ENCODE measurements at places on chromosomes 1 and 21.

GRCh38 chr1:203122159-203122558 lies 5.4 kb upstream of the ADORA1 start:
- DNase-seq: no peak

- DNase-seq: no peak
Observed at GRCh38 chr1:231232870-231233734, 7.9 kb upstream of the GNPAT start.

DNA sequence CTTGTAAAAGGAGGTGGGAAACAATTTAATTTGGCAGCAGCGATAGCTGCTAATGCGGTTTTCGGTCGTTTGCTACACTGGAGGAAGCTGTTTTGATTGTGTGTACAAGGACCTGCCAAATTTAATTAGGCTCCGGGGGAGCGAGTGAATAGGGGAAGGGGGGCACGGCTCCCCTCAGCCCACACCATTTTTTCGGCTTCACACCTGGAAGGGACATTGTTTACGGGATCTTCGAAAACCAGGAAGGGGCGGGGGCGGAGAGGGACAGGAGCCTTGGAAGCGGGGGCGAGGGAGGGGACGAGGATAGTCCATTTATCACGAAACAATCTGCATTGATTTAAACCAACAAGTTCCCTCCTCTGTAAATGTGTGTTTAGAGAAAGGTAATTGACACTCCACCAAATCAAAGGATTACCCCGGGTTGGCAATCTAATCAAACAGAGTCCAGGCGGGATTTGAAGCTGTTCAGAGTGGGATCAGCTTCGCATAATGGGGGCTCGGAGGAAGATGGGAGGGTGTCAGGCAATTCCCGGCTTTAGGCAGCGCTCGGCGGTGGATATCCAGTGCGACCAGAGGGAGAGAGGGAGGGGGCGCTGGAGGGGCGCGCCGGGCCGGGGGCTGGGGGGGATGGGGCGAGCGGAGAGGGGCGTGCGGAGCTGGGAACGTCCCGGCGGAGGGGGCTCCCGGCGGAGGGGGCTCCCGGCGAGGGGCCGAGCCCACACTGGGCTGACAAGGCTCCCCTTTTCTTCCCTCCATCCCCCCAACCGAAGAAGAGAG lies 9.8 kb downstream of the PAX7 start:
- DNase-seq: no peak

DNA sequence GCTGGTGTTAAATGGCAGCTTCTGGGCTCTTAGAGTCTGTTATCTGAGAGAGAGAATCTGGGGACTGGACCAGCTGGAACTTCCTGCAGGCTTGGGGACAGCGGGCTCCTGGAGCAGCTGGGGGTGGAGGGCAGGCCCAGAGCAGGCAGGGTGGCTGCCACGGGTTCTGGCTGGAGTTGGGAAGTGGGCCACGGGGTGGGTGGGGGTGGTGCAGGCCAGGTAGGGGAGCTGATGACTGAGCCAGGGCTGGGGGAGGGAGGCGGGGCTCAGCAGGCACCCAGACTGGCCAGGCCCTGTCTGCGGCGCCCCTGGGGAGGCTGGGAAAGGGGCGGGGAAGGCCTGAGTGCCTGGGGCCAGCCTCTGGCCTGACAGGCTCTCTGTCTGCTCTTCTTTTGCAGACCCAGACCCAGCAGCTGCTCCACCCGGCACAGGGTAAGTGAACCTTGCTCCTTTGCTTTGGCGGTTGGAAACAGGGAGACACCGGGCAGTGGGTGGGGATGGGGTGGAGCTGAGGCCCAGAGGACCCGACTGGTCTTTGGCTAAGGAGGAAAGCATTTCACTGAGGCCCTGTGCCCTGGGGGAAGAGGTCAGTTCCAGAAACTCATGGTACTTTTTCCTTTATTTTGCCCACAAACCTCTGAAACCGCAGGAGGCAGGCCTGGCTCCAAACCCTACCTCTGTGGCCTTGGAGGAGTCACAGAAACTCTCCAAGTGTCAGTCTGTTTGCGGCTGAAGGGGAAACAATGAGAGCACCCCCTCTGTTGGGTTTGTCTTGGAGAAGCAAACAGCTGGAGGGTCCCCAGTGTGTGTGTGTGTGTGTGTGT lies 48.8 kb downstream of the ARHGEF10L start:
- peak; percentile 77 for DNase-seq

DNA sequence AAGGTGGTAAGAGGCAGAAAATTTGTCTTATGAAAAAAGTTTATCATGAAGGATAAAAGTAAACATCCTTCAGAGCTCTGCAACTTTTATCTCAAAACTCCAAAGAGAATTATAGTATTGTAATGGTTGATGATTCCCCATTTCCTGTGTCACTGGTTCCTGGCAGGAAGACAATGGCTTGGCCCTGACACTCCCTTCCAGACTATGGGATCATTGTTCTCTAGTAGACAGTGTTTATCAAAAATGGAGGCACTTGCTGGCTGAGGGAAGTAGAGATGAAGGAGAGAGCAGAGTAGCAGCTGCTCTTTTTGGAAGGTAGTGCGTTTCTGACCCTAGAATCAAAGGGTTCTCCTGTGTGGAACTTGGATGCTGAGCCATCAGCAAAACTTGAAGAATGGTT lies 145.9 kb upstream of the ATP1B1 start:
- DNase-seq: no peak

DNA sequence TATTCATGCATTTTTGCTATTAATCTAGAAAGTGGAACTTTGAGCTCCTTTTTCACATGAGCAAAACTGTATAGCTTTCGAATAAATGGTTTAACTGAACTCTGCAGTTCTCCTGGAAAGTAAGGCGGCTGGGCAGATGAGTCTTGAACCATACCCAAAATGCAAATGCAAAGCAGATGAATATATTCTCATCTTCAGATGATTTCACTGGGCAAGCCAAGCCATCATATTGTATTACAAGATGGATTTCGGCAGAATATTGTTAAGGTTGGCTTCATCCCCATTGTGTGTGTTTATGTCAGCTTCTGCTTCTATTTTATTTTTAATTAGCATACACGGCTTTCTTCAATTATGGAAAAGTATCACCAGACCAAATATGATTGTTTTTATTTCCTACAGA lies 209.6 kb downstream of the GREM2 start:
- DNase-seq: no peak

DNA sequence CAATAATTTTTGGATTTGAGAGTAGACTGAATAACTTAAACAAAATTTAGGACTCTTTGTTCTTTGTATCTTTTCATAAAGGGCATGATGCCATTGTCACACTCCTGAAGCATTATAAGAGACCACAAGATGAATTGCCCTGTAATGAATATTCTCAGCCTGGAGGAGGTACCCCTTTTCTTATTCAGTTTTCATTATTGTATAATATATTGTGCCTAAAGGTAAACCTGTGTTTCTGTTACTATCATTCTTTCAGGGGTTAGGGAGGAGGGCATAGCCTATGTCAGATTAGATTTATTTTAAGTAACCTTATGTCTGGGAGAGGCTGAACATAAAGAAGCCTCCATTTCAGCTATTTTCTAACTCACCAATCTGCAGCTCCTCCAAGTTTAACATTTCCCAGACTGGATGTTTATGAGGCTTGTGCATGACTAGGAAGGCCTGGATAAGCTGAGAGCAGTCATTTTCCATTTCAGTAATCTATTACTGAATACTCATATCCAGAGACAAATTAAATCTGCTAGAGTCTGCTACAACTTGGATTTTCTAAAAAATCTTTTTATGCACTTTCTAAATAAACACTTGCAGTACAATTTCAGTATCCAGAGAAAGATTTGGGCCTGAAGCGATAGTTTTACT lies 132.1 kb downstream of the TNNI3K start:
- no peak for DNase-seq

DNA sequence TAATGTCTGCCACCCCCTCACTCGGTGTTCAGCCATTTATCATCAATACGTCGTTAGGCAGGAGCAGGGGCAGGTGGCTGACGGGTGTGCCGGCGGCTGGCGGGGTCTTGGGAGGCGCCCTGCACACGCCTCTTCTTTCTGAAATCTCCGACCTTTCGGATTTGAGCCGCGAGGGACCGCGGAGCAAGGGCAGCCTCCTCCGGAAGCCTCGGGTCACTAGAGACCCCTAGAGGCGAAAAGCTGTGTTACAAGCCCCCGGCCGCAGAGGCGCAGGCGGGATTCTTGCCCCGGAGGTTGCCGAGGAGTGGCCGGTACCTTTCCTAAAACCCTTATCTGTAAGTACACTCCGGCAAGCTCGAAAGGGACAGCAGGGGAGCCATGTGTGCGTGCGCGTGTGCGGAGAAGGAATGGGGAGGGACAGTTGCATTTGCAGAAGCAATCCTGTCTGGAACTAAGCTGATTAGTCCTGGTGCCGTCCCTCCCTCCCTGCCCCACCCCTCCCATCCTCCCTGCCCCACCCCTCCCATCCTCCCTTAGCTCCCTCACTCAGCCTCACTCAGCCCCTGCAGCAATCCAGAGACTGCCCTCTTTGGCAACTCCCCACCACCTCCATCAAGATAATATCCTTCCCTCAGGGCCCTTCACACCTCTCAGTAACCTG lies 11.0 kb downstream of the BRINP2 start:
- peak; percentile 85 for DNase-seq

GRCh38 chr1:25985171-25985570 lies 12.7 kb downstream of the PAFAH2 start:
- DNase-seq: no peak

GRCh38 chr1:100342348-100342747 lies 10.0 kb upstream of the CDC14A start:
- no peak for DNase-seq

DNA sequence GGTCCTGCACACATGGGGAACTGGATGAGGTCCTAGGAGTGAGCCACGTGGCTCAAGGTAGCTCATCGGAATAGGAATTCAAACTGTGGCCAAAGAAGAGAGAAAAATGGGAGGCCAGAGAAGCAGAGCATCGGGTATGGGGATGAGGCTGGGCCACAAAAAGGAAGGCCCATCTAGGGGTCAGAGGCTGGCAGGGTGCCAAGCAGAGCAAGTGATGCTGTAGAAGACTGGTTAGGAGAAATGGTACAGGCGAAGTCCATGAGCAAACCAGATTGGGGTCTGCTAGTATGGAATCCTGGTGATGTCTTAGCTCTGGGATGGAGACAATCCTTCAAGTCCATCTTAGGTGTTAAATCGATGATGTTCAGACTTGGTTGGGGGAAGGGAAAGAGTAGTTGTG lies 68.0 kb downstream of the TEX35 start:
- DNase-seq: no peak

DNA sequence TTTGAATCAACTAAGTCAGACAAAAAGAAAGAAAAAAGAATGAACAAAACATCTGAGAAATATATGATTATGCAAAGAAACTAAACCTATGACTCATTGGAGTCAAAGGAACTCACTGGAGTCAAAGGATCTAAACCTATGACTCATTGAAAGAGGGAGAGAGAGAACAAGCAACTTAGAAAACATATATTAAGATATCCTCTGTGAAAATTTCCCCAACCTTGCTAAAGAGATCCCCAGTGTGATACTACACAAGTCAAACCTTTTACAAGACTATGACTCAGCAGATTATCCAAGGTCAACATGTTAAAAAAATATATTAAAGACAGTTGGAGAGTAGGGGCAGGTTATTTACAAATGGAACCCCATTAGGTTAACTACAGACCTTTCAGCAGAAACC lies 1538.3 kb downstream of the NCAM2 start:
- DNase-seq: no peak

- no peak for DNase-seq
Observed at GRCh38 chr1:196152975-196153374, 455.3 kb downstream of the KCNT2 start.

- no peak for DNase-seq
Observed at GRCh38 chr1:10860682-10861081, 64.2 kb upstream of the CASZ1 start.
